Muscle of arm (tissue), 14 donors: ENCODE measurements at places on chromosomes 4 and X.

DNA sequence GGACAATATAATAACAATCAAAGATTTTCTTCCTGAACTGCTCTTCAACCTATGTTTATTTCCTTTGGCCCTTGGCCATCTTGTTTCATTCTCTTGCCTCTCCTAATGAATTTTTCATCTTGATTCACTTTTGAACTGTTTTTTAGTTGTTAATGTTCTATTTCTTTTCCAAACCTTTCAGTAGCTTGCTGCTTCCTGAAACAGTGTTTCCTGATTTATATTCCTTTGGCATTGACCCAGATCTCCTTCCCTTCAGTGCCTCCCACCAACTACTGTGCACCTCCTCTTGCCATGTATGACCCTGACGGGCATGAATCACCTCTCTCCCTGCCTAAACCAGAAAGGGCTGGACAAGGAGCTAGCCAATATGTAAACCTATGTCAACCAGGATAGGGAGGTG is 25.6 kb upstream of the SPP1 start:
- no peak for DNase-seq

DNA sequence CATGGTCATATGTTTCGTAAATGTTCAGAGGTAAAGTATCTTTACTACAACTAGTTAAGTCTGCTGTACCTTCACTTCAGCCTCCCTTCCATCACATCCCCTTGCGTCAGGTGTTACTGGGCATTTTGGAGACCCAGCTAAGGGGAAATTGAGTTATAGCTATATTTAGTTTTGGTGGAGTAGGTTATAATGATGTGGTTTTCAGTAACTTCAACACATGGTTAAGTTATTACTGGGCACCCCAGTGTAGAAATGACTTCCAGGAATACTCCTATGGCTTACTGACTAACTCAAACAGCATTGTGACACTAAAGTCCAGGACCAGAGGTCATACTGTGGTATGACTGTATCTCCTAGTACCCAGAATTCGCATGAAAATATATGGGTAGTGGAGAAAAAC is 23.4 kb upstream of the ACSL1 start:
- no peak for DNase-seq

GRCh38 chr4:55947912-55948725 is 626 bp upstream of the CEP135 start:
- no peak for DNase-seq

- no peak for DNase-seq
Measured at GRCh38 chr4:138958519-138958918, 57.1 kb upstream of the NOCT start.

- no peak for DNase-seq
Measured at GRCh38 chr4:81960961-81961360, 412.8 kb downstream of the HNRNPD start.

DNA sequence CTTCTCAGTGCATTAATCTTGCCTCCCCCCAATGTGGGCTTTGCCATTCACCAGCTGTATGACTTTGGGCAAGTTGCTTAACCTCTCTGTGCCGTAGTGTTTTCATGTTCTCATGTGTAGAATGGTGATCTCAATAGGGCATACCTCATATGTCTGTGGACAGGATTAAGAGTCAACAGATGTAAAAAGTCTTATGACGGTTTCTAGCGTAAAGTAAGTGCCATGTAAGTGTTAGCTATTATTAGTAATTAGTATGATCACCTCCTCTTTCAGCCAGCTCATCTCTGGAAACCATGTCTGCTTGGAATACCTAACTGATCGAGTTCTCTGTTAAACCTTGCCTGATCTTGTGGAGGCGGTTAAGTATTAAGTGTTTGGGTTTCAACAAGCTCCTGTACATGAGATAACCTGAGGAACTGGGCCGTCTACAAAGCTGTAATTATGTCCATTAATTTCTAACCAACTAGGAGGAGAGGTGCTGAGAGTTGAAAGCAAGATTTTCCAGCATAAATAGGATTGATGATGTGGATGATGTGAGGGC is 66.3 kb downstream of the TSC22D3 start:
- DNase-seq, result no peak

- DNase-seq, result peak; percentile 19
Measured at GRCh38 chr4:88957570-88957969, 99.4 kb downstream of the FAM13A start.

DNA sequence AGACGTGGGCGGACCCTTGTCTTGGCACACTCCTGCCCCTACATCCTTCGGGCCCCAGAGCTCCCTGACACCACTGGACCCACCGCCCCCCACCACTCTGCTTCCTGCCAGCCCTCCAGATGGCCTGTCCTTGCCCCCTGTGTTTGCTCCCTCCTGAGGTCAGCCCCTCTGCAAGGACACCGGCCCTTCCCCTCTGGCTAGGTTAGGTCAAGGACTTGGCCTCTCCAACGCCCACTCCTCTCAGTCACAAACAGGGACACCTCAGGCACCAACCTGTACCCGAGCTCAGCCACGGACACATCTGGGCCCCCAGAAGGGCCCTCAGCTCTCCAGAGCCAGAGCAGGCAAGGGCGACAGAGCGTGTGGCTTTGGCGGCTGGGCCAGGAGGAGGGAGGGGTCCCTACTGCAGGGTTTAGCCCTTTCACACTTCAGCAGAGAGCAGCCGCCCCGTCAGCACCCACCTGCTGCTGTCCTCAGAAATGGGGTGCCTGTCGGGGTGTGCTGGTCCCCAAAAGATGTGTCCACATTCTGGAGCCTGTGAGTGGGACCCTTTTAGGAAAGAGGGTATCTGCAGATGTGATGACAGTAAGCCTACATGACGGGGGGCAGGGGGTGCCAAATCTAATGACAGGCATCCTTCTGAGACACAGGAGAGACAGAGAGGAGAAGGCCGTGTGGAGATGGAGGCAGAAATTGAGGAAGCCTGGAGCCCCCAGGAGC is 23.5 kb upstream of the DUSP9 start:
- DNase-seq, result no peak

DNA sequence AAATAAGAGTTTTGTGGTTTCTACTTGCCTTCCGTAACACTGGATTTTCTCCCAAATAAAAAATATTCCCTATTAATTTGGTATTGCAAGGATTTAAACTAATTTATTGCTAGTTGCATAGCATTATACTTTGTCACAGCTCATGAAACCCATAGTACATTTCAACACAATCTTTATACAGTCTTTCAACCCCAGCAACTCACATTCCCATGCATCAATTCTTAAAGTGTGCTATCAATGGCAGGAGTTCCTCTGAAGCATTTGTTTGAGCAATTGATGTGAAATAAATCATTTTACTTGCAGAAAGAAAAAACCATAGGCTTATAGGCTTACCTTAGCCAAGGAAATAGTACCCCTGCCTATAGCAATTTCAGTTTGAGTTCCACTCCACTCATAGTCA is 251.9 kb downstream of the PAPSS1 start:
- DNase-seq, result no peak

DNA sequence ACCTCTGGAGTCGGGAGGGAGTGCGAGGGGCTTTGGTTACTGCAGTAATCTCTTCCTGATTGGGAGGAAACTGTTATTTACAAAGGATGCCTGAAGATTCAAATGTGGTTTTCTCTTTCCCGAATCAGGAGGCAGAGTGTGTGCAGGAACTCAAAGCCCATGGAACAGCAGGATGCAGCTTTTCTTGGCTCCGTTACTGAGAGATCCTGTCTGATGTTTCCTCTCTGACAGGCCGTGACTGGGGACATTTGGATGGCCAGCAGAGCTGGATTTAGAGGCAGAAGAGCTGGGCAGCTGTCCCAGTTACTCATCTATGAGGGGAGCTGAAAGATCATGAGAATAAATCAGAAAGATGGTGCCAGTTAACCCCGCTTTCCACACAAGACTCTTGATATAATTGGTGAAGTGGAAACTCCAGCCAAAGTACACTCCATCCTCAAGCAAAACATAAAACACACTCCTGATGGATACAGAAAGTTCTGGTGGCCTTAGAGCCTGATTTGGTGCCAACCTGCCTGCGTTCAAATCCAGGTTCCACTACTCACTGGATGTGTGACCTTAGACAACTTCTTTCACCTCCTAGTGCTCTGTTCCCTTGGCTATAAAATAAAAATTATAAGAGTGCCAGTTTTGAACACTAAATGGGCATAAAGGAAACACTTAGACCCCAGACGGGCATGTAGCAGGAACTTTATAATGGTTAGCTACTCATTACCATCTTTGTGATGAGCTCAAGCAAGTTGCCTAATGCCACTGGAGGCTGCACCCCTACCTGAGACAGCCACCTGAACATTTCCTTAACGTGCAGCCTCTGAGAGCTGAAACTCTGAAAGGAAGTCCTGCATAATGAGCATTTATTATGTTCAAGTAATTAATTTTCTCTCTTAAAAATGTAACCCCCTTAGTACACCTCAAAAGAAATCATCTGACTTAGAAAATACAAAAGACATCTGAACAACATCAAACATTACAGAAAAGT is 349.0 kb upstream of the GATB start:
- peak; percentile 32 for DNase-seq

GRCh38 chr4:189809839-189810238 is 130.8 kb upstream of the FRG1 start:
- no peak for DNase-seq

DNA sequence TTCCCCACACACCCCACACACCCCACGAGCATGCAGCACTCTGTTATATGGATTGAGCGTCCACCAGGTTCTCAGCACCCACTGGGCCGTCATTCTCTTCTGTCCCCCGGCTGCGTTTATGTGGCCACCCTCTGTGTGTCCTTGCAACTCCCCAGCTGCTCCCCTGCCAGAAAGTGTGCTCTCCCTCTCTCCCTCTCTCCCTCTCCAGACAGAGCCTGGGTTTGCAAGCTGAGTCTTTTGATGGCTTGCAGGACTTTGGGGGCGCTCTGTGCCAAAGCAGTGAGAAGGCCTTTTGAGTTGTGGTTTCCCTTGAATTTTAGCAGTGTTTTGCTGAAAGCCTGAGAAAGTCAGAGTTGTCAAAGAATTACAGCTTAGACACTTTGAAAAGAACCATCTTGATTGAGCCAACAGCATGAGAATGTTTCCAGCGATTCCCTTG is 173.5 kb downstream of the DCLK2 start:
- DNase-seq, result no peak

GRCh38 chrX:129930941-129931410 is 25.0 kb downstream of the UTP14A start:
- no peak for DNase-seq

DNA sequence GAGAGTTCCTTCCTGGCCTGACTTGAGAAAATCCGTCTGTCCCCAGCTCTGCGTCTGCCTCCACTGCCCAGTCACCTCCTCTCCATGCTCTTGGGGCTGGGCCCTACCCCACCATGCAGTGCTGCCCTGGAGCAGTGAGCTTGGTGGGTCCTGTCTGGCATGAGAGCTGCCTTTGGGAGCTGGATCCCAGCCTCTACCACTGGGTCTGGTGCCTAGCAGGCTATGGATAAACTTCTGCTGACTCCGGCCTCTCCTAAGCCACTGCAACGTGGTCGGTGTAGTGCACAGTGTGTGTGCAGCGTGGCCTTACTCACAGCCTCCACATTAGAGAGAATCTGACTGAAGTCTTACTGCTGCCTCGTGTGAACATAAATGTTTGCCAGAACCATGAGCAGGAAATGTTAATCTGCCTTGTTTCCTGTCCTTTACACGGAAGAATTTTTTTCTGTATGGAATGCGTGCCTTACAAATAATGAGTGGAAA is 47.6 kb downstream of the HTT start:
- no peak for DNase-seq

DNA sequence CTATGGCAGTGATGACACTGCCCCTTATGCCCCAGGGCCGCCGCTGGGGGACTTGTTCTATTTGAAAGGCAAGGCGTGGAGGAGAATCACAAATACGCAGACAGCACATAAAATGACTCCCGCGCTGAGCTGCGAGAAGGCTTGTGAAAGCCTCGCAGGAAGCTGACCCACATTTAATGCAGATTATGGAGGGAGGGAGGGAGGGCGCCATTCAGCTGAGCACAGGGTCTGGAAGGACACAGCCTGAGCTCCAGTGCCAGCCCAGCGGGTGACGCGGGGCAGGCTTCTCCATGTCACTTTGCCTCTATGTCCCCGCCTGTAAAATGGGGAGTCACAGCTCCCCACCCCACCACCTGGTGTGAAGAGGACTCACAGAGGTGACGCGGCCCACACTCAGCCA is 14.3 kb downstream of the ABLIM2 start:
- no peak for DNase-seq

DNA sequence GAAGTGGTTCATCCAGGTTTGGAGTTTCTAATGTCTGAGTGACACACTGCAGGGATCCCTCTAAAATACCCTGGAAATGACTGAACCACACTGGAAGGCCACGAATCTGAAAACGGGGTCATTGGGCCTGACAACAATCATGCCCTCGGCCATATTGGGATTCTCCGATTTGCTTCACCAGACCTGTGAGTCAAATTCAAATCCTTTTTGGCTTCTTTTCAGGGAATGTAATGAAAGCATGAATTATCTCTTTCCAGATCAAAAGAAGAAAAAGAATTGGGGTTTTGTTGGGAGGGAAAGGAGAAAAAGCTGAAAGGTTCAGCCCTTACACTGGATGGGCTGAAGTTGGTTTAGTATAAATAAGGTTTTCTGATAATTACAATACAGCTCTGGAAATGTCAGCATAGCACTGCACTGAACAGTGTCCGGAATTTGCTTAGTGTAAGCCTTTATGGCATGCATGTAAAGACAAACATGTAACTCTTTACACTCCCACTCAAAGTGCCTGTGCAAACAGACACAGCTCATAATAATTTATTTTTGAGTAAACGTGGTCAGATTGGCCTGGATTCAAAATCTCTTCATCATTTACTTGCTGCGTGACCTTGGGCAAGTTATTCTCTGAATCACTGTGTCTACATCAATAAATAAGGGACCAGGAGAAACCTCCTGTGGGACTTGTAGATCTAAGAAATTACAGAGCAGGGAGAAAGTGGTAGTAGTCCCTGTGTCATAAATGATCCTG is 21.4 kb downstream of the CT47C1 start:
- no peak for DNase-seq

- DNase-seq, result peak; percentile 66
Measured at GRCh38 chrX:102652031-102652688, 877 bp downstream of the GPRASP1 start.

DNA sequence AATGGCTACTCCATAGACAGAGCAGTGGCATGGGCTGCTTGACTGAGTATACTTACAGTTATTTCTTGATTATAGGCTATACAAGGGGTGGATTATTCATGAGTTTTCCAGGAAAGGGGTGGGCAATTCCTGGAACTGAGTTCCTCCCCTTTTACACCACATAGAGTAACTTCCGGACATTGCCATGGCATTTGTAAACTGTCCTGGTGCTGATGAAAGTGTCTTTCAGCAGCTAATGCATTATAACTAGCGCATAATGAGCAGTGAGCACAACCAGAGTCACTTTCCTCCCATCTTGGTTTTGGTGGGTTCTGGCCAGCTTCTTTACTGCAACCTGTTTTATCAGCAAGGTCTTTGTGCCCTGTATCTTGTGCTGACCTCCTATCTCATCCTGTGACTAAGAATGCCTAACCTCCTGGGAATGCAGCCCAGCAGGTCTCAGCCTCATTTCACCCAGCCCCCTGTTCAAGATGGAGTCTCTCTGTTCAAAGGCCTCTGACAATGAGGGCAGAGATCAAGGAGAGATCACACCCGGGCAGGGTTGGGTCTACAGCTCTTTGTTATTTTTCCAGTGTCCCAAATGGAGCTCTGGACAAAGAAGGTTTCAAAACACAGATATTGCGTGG is 468.4 kb upstream of the PRKX start:
- DNase-seq, result no peak

GRCh38 chr4:73603271-73603710 is 16.9 kb downstream of the RASSF6 start:
- no peak for DNase-seq

- no peak for DNase-seq
Measured at GRCh38 chr4:31949045-31949444, 1228.9 kb downstream of the PCDH7 start.
